ENCODE measurements at places on chromosomes 3 and 15. TPM values are rescaled to one million over a fixed set of nuclear protein-coding genes. Genes with fewer than 3 reads are reported as not detected.

DNA sequence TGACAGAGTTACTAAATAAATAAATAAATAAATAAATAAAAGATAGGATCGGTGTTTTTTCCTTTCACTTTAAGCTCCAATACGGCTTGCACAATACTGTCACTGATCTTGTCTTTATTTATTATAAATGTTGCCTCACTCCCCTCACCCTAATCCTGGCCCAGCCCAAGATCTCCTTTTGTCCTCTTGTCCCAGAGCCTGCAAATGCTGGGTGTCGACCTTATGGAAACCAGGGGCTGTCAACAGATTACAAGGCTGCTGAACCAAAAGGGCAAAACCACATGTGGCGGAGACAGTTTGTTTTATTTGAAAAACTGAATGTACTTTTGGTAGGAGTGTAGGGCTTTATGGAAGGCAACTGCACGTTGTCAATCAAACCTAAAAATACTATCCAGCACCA lies 75.9 kb downstream of the RFTN1 start:
- peaks cover 24% of the 10 kb centered on the region for H3K36me3 ChIP-seq
- no peak overlapping the region for H3K4me3 ChIP-seq
- no peak for DNase-seq
- peaks cover 85% of the 10 kb centered on the region for H3K4me1 ChIP-seq

GRCh38 chr15:100031665-100032357 lies 298.6 kb upstream of the LYSMD4 start:
- no peak for DNase-seq
- no peaks in the 10 kb centered on the region for H3K36me3 ChIP-seq
- H3K27ac ChIP-seq: no peak overlapping the region
- peaks cover 5% of the 10 kb centered on the region for H3K27me3 ChIP-seq
- H3K4me3 ChIP-seq: no peak overlapping the region

DNA sequence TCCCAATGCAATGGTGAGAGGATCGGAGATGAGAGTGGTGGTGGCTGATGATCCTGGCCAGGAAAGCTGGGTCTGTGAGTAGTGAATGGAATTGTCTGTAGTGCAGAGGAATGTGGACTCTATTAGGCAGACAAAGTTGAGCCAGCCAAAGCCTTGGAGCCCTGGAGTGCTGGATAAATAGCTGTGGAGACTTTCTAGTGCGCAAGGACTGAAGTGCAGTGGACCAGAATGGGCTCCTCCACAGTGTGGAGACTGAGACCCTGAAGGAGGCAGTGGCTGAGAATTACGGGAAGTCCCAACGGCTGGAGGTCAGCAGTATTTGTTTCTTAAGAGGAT lies 874 bp downstream of the ZNF662 start:
- no peak for DNase-seq
- no peak overlapping the region for H3K4me3 ChIP-seq
- no peaks in the 10 kb centered on the region for H3K36me3 ChIP-seq

- H3K27ac ChIP-seq: no peak overlapping the region
- H3K4me3 ChIP-seq: no peak overlapping the region
- DNase-seq: no peak
- H3K27me3 ChIP-seq: no peaks in the 10 kb centered on the region
- no peaks in the 10 kb centered on the region for H3K36me3 ChIP-seq
These were observed 53.5 kb downstream of the IQCH start for GRCh38 chr15:67307889-67308597.

DNA sequence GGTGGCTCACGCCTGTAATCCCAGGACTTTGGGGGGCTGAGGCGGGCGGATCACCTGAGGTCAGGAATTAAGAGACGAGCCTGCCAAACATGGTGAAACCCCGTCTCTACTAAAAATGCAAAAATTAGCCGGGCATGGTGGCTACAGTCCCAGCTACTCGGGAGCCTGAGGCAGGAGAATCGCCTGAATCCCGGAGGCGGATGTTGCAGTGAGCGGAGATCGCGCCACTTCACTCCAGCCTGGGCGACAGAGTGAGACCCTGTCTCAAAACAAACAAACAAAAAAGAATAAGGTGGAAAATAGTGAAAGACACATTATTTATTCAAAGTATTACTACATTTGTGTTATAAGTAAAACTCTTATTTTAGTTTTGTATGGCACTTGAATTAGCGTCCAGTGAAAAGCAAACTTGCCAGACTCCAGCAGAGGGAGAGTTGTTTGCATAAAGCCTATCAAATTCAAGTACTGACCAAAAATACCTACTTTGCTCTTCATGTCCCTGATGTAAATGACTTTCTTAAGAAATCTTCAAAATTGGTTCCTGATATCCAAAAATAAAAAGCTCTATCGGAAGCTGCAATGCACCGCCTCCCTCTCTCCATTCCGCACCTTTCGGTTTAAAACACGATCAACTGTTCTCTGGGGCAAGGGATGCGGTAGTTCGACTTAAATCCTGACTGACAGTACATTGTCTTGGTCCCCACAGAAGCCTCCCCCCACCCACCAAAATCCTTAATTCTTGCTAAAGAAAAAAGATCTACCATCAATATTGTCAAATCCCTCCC lies 1.2 kb downstream of the TRPM7 start:
- peaks cover 26% of the 10 kb centered on the region for H3K4me1 ChIP-seq
- H3K4me3 ChIP-seq: peak overlapping the region; percentile 100
- peak overlapping the region; percentile 76 for H3K27ac ChIP-seq

- no peak overlapping the region for H3K27ac ChIP-seq
- no peak overlapping the region for H3K4me3 ChIP-seq
- H3K27me3 ChIP-seq: no peaks in the 10 kb centered on the region
- H3K4me1 ChIP-seq: no peaks in the 10 kb centered on the region
These were observed 1377.2 kb upstream of the CADM2 start for GRCh38 chr3:83581546-83581945.

DNA sequence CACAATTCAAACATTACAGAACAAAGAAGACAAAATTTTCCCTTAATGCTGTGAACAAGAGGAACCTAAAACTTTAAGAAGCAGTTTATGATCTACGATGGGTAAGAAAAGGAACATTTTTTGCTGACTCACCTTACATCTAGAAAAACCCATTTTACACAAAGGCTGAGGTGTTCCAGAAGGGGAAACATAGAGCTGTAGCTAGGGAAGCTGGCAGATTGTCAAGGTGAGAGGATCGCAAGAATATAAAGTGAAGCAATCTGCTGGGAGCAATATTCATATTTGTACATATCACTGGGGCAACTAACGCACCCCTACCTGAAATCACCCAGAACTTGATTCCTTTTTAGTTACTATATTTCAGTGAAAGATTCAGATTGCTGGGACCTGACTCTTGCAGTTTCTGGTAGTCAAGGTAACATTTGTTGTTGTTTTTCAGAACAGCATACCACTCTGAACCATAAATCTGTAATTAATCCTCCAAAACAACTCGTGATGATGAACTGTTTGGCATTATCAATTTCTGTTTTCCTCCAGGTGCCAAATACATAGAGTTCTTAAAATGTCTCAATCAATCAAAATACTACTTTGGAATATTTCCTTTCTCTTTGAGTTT lies 184.1 kb upstream of the LRRC3B start:
- no peak for DNase-seq
- no peaks in the 10 kb centered on the region for H3K4me1 ChIP-seq
- no peaks in the 10 kb centered on the region for H3K27me3 ChIP-seq
- no peak overlapping the region for H3K27ac ChIP-seq

DNA sequence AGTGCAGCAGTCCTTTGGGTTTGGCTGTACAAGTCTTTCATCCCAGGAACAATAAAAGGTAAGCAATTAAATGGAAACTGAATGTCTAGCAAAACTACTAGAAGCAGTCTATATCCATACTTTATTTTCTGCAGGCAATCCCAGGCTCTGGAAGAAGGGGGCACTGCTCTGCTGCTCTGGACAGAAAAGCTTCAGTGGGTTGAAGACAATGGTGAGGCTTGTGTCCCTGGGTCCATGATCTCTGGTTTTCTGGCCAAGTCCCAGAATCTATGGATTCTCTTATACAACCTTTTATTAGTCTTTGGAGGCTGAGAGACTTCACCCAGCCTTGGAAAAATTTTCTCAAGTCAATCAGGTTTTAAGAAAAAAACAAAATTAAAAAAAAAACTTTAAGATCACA lies 35.6 kb downstream of the SCAP start:
- no peak for DNase-seq
- H3K4me3 ChIP-seq: no peak overlapping the region
- no peak overlapping the region for H3K27ac ChIP-seq
- peaks cover 6% of the 10 kb centered on the region for H3K4me1 ChIP-seq

LEKR1 gene
- total RNA-seq: 6.4 TPM

NOP10 gene
- total RNA-seq: 148 TPM

MRAS gene
- total RNA-seq: not detected

PPP1R2 gene
- total RNA-seq: 248 TPM

GOLGA8G gene
- total RNA-seq: not detected

IP6K2 gene
- total RNA-seq: 104 TPM

CAPN3 gene
- total RNA-seq: 3.2 TPM

NCBP2 gene
- total RNA-seq: 73.0 TPM

TP63 gene
- total RNA-seq: not detected

BFSP2 gene
- total RNA-seq: 33.1 TPM

GOLGA6D gene
- not detected for total RNA-seq

All from Karpas-422 (cell line).